Neural crest cell (in vitro differentiated cells): ENCODE measurements at places on chromosomes 3 and 15. TPM values are rescaled to one million over a fixed set of nuclear protein-coding genes. Genes with fewer than 3 reads are reported as not detected.

Gene INTS14
- 53.1 and 54.6 TPM in 2 replicates for total RNA-seq

Gene CASR
- not detected in 2 replicates for total RNA-seq

- no peaks in the 10 kb centered on the region for H3K27me3 ChIP-seq
- H3K4me1 ChIP-seq = no peaks in the 10 kb centered on the region
- H3K36me3 ChIP-seq = no peaks in the 10 kb centered on the region
- DNase-seq = no peak
- no peak overlapping the region for H3K27ac ChIP-seq
Observed at GRCh38 chr15:80760960-80761359, 18.2 kb upstream of the CEMIP start.

- H3K4me1 ChIP-seq = peaks cover 23% of the 10 kb centered on the region
- peaks cover 57% of the 10 kb centered on the region for H3K27me3 ChIP-seq
- H3K36me3 ChIP-seq = no peaks in the 10 kb centered on the region
- H3K4me3 ChIP-seq = no peak overlapping the region
Observed at GRCh38 chr3:194750491-194750828, 64.8 kb downstream of the FAM43A start.

GRCh38 chr3:188947401-188948280 lies 224.1 kb upstream of the TPRG1 start:
- H3K27ac ChIP-seq = peak overlapping the region; percentile 93
- no peaks in the 10 kb centered on the region for H3K27me3 ChIP-seq
- peak overlapping the region; percentile 90 for H3K4me3 ChIP-seq
- no peaks in the 10 kb centered on the region for H3K36me3 ChIP-seq

Gene OR4F15
- total RNA-seq = not detected in 2 replicates

DNA sequence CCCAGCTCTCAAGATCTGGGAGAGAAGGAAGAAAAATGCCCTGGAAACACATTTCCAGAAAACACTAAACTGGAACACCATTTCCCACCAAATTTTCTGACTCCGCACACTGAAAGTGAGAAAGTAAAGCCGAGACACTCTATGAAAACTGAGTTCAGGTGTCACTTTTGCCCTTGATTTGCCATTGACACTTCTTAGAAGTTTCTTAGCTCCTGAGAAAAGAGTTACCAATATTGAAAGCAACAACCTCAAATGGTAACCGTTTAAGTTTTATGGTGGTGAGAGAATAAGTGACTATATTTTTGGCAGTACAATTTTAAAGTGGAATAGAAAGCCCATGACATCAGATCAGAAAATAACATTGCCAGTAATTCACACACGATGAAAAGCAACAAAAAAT lies 39.0 kb downstream of the CD86 start:
- H3K27me3 ChIP-seq = peaks cover 2% of the 10 kb centered on the region
- no peak overlapping the region for H3K4me3 ChIP-seq
- peak overlapping the region; percentile 8 for H3K27ac ChIP-seq
- H3K36me3 ChIP-seq = no peaks in the 10 kb centered on the region
- peaks cover 15% of the 10 kb centered on the region for H3K4me1 ChIP-seq

GRCh38 chr3:110680450-110680849 lies 391.2 kb upstream of the NECTIN3 start:
- DNase-seq = no peak
- H3K27ac ChIP-seq = no peak overlapping the region
- no peak overlapping the region for H3K4me3 ChIP-seq
- no peaks in the 10 kb centered on the region for H3K27me3 ChIP-seq
- no peaks in the 10 kb centered on the region for H3K36me3 ChIP-seq
- peaks cover 3% of the 10 kb centered on the region for H3K4me1 ChIP-seq

- no peaks in the 10 kb centered on the region for H3K36me3 ChIP-seq
- H3K4me1 ChIP-seq = peaks cover 20% of the 10 kb centered on the region
- H3K4me3 ChIP-seq = peak overlapping the region; percentile 27
- DNase-seq = peak; percentile 72
- no peaks in the 10 kb centered on the region for H3K27me3 ChIP-seq
Observed at GRCh38 chr3:52039846-52040245, 16.5 kb downstream of the DUSP7 start.

DNA sequence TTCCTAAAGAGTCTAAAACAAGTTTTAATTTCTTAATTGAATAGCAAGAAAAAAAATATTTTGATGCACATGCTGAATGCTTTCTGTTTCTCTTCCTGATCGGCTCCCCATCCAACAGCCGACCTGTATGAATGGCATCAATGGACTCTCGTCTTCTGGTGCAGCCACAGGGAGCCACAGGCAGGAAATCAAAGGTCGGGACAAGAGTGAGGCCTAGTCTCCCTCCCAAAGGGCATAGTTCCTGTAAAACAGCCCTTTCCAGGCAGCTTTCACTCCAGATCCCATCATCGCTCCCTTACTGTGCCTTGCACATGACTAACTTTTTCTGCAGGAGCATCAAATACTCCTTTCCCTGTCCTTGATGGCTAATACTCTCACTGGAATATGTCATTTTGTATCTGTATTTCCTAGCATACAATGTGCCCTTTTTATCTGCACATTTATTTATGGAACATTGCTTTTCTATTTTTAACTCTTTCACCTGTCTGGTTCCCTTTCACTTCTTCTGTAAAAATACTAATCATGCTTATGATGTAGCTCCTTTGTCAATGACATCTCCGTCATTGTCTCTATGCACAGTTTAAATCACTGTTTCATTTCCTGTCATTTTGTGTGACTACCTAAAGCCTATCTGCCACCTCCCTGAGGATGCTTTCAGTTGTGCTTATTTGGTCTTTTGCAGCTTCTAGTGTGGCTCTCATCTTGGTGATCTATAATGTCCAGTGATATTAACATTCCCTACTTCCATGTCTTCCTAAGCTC lies 326.2 kb downstream of the CTNNB1 start:
- no peaks in the 10 kb centered on the region for H3K36me3 ChIP-seq
- H3K27me3 ChIP-seq = no peaks in the 10 kb centered on the region
- peaks cover 9% of the 10 kb centered on the region for H3K4me1 ChIP-seq
- H3K4me3 ChIP-seq = no peak overlapping the region
- H3K27ac ChIP-seq = peak overlapping the region; percentile 13

Gene ABTB1
- 6.8 and 7.2 TPM in 2 replicates for total RNA-seq

Gene TMEM108
- 5.3 and 5.8 TPM in 2 replicates for total RNA-seq

GRCh38 chr3:60935709-60936108 lies 315.5 kb downstream of the FHIT start:
- no peak for DNase-seq
- H3K27ac ChIP-seq = no peak overlapping the region
- H3K36me3 ChIP-seq = no peaks in the 10 kb centered on the region
- no peaks in the 10 kb centered on the region for H3K4me1 ChIP-seq
- no peaks in the 10 kb centered on the region for H3K27me3 ChIP-seq

GRCh38 chr15:74043425-74044266 lies 38.7 kb downstream of the GOLGA6A start:
- no peak for DNase-seq
- H3K36me3 ChIP-seq = no peaks in the 10 kb centered on the region
- no peak overlapping the region for H3K27ac ChIP-seq
- H3K27me3 ChIP-seq = no peaks in the 10 kb centered on the region

GRCh38 chr3:51591231-51591630 lies 52.7 kb downstream of the RAD54L2 start:
- no peaks in the 10 kb centered on the region for H3K4me1 ChIP-seq
- no peak overlapping the region for H3K27ac ChIP-seq
- H3K4me3 ChIP-seq = no peak overlapping the region

Gene C2CD4A
- total RNA-seq = not detected in 2 replicates

DNA sequence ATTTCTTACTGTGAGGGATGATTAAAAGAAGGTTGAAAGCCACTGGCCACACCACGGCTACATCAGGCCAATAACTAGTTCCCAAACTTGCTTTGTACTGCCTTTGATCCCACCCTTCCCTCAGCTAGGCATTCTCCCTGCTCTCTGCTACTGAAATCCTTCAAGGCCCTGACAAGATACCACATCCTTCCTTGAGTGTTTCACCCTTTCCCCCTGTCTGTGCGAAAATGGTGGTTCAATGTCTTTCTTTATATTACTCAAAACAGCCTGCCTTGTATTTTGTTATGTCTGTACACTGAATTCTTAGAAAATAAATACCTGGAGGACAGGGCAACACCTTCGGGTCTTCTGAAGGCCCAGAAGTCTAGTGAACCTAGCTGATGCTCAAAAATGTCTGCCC lies 932 bp upstream of the VPS8 start:
- no peak for DNase-seq
- peaks cover 27% of the 10 kb centered on the region for H3K4me1 ChIP-seq
- no peak overlapping the region for H3K4me3 ChIP-seq
- no peaks in the 10 kb centered on the region for H3K27me3 ChIP-seq

DNA sequence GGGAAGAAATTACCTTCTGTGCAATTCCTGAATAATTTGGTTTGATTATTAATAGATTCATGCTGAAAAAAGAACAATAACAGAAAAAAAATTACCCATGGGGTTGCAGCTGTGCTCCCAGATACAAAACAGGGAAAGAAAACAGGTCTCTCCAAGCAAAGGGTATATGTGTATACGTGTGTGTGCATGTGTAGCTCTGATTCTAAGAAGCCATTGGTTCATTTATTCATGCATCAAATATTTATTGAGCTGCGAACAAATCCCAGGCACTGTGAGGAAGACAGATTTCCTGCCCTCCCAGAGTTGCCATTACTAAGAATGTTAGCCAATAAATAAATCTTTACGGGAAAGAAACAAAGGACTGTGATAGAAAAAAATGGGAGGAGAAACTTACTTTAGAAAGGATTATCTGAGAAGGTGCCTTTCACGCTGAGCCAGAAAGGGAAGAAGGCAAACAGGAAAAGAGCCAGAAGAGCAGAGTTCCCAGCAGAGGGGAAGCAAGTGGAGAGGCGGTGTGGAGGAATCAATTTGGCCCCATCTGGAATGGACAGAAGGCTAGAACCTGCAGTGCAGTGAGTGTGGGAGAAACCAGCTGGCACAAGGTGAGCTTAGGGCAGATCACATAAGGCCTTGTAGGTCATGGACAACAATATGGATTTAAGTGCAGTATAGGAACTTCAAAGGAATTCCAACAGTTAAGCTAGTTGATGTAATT lies 20.7 kb downstream of the CHL1 start:
- peaks cover 17% of the 10 kb centered on the region for H3K27me3 ChIP-seq
- no peak overlapping the region for H3K27ac ChIP-seq
- H3K4me1 ChIP-seq = no peaks in the 10 kb centered on the region
- H3K36me3 ChIP-seq = no peaks in the 10 kb centered on the region
- no peak for DNase-seq

- DNase-seq = peak; percentile 5
- no peak overlapping the region for H3K27ac ChIP-seq
- H3K27me3 ChIP-seq = no peaks in the 10 kb centered on the region
- no peaks in the 10 kb centered on the region for H3K36me3 ChIP-seq
- no peak overlapping the region for H3K4me3 ChIP-seq
Observed at GRCh38 chr15:76866716-76867321, 38.3 kb downstream of the SCAPER start.

DNA sequence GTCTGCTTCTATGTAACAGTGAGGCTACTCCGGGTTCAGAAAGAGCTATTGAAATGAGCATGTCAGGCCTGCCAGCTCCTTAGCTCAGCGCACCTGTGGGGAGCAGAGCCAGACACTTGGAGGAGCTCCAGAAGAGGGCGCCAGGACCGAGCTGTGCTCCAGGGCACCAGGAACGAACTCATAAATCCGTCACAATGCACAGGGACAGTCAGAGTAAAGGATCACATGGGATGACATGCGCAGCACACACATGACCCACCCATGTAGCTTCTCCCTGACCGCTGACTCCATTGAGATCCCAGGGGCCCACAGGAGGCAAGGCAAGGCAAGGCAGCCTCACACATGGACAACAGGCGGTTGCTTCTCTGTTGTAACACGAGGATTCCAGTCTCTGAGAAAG lies 26.0 kb upstream of the GNB5 start:
- DNase-seq = no peak
- H3K36me3 ChIP-seq = peaks cover 3% of the 10 kb centered on the region
- peaks cover 11% of the 10 kb centered on the region for H3K4me1 ChIP-seq
- no peak overlapping the region for H3K4me3 ChIP-seq

GRCh38 chr3:174488527-174488926 lies 370.6 kb upstream of the NAALADL2 start:
- no peaks in the 10 kb centered on the region for H3K27me3 ChIP-seq
- no peak for DNase-seq
- H3K36me3 ChIP-seq = no peaks in the 10 kb centered on the region
- H3K27ac ChIP-seq = no peak overlapping the region
- H3K4me3 ChIP-seq = no peak overlapping the region

GRCh38 chr3:10025205-10026083 lies 793 bp upstream of the FANCD2 start:
- peaks cover 3% of the 10 kb centered on the region for H3K36me3 ChIP-seq
- H3K4me3 ChIP-seq = peak overlapping the region; percentile 95
- no peaks in the 10 kb centered on the region for H3K27me3 ChIP-seq
- peaks cover 24% of the 10 kb centered on the region for H3K4me1 ChIP-seq

Gene STRIT1
- total RNA-seq = not detected in 2 replicates

GRCh38 chr3:32240159-32240545 lies 1.7 kb downstream of the CMTM8 start:
- no peaks in the 10 kb centered on the region for H3K36me3 ChIP-seq
- H3K27ac ChIP-seq = no peak overlapping the region
- H3K4me3 ChIP-seq = peak overlapping the region; percentile 90
- DNase-seq = peak; percentile 6
- H3K4me1 ChIP-seq = peaks cover 20% of the 10 kb centered on the region

DNA sequence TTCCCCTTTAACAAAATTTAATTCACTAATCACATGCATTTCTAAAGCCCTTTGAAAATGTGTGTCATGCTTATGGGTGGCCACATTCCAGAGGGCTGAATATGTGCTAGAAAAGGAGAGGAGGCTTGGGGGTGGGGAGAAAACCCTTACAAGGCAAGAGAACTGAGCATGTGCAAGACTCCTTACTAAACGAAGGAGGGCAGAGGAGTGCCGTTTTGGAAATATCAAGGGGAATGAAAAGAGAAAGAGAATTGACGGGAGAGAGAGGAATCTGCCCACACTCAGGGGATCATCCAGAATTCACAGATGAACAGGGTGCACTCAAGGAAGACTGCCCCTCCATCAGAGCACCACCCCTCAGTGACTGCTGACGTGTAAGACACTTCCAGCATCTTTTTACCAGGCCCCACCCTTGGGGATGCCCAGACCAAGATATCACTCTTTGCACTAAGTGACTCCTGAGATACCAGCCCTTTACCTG lies 37.9 kb upstream of the TSC22D2 start:
- peak overlapping the region; percentile 54 for H3K4me3 ChIP-seq
- H3K27me3 ChIP-seq = no peaks in the 10 kb centered on the region
- H3K4me1 ChIP-seq = peaks cover 28% of the 10 kb centered on the region
- DNase-seq = peak; percentile 14

- H3K36me3 ChIP-seq = peaks cover 10% of the 10 kb centered on the region
- no peak for DNase-seq
- peaks cover 21% of the 10 kb centered on the region for H3K4me1 ChIP-seq
- H3K27ac ChIP-seq = no peak overlapping the region
- H3K27me3 ChIP-seq = no peaks in the 10 kb centered on the region
Observed at GRCh38 chr3:197567904-197568681, 12.3 kb upstream of the BDH1 start.

- no peaks in the 10 kb centered on the region for H3K27me3 ChIP-seq
- no peaks in the 10 kb centered on the region for H3K36me3 ChIP-seq
- H3K4me3 ChIP-seq = no peak overlapping the region
- DNase-seq = no peak
- H3K4me1 ChIP-seq = no peaks in the 10 kb centered on the region
Observed at GRCh38 chr15:51156957-51157356, 62.3 kb upstream of the TNFAIP8L3 start.

Gene ZPLD1
- total RNA-seq = not detected in 2 replicates

- H3K4me1 ChIP-seq = no peaks in the 10 kb centered on the region
- H3K36me3 ChIP-seq = no peaks in the 10 kb centered on the region
- H3K27ac ChIP-seq = no peak overlapping the region
- H3K27me3 ChIP-seq = no peaks in the 10 kb centered on the region
- peak; percentile 1 for DNase-seq
Observed at GRCh38 chr15:98002866-98003265, 42.4 kb downstream of the ARRDC4 start.

GRCh38 chr3:129722527-129722926 lies 116.1 kb upstream of the PLXND1 start:
- H3K4me3 ChIP-seq = no peak overlapping the region
- no peak for DNase-seq
- no peaks in the 10 kb centered on the region for H3K27me3 ChIP-seq
- H3K27ac ChIP-seq = no peak overlapping the region
- H3K4me1 ChIP-seq = peaks cover 19% of the 10 kb centered on the region
- H3K36me3 ChIP-seq = no peaks in the 10 kb centered on the region

Gene SELENOS
- total RNA-seq = 37.8 and 42.1 TPM in 2 replicates
